ENCODE measurements at places on chromosomes 12 and 14. TPM values are rescaled to one million over a fixed set of nuclear protein-coding genes. Genes with fewer than 3 reads are reported as not detected.
A peak's percentile ranks its signal among the peaks of the same experiment; 100 is the strongest.

GRCh38 chr14:91841065-91841464 lies 26.3 kb downstream of the TC2N start:
- DNase-seq: no peak

DNA sequence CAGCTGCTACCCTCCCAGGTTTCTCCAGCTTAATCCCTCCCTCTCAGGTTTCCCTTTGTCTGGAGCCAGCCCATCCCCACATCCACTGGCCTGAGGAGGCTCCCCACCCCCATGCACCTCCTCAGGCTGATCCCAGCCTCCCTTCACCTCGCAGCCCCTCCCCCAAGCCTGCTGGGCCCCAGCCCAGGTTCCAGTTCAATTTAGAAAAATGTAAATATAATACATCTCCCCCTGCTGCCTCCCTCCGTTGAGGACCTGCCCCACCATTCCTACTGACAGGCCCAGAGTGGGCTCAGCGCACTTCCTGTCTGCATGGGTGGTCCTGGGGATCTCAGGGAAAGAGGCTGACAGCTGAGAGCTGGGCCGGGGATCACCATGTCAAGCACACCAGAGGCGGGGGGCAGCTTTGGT lies 155.8 kb downstream of the NTF3 start:
- peak; percentile 36 for DNase-seq

MIP gene
- total RNA-seq: not detected

GRCh38 chr12:118330421-118331018 lies 42.2 kb downstream of the TAOK3 start:
- no peak for DNase-seq

LRTM2 gene
- total RNA-seq: not detected

DNA sequence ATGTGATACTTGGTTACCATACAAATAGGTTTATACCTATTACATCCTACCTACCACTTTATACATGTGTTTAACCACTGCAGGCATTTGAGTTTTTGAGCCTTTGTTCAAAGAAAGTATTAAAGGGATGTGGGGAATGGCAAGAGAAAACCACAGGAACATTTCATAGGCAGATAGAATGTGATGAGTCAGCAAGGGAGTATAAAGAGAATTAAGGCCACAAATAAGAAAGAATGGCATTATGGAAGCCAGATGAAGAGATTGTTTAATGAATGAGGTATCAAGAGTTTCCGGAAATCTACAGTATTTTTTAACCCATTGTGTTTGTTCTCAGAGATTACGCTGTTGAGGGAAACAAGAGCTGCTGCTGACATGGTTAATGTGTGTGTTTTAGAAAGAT lies 66.9 kb downstream of the METTL25 start:
- DNase-seq: no peak

- no peak for DNase-seq
Observed at GRCh38 chr12:124820199-124820598, 43.5 kb downstream of the SCARB1 start.

BEGAIN gene
- total RNA-seq: not detected

DNA sequence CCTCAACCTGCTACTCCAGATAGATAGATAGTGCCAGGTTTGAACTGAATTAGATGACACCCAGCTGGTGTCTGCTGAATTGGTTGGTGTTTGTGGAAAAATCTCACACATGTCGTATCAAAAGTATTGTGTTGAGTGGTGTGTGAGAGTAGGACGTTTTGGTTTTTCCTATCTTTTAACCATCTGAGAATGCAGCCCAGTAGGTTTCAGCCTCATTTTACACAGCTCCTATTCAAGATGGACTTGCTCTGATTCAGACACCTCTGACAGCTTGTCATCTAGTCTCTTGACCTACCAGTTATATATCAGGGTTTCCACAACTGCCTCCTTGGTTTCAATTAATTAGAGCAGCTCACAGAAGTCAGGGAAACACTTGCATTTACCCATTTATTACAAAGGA lies 254.4 kb downstream of the KTN1 start:
- DNase-seq: no peak

HHIPL1 gene
- 0.45 TPM for total RNA-seq

DNA sequence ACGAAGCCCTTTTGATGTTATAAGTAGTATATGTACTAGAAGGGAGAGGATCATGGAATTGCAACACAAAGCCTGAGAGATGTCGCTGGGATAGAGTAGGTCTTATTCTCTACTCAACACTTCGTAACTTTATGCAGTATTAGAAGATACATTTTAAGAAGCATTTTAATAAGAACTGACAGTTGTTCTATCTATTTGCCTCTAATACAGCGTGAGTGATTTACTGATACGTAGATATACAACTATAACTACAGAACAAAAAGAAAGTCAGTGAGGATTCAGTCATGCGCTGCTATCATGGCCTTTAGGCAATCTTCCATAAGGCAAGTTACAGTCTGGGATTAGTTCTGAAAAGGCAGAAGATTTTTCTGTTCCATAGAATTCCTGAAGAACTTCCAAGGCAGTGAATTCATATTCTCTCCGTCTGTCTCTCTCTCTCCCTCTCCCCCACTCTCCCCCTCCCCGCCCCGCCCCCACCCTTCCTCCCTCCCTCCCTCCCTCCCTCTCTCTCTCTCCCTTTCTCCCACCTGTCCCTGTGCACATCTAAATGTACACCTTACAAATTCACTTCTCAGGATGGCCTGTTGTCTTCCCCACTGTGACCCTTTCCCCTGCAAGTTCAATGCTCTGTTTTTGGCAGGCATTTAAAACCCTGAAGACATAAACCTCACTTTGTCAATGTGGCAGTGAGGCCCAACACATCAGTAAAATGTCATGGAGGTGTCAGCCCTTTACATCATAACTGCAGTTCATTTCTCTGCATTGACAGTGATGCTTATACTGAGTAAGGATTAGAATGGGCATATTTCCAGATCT lies 470.6 kb downstream of the EGLN3 start:
- DNase-seq: no peak

SMCO2 gene
- not detected for total RNA-seq

DNA sequence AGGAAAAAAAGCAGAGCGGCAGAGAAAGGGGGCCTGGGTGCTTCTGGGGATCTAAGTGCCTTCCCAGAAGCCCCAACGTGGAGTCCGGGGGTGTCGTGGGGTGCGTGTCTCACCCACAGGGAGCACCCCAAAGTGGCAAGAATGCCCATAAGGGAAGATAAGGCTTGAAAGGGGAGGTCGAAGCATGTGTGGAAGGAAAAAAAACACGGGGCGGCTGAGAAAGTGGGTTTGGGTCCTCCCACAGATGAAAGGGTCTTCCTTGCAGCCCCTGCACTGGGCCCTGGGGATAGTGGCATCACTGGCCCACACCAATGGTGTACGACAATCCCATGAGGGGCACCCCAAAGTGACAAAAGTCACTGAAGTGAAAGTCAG lies 275.5 kb downstream of the ALG10 start:
- no peak for DNase-seq

GRCh38 chr12:91922139-91922538 lies 223.5 kb downstream of the BTG1 start:
- no peak for DNase-seq

DNA sequence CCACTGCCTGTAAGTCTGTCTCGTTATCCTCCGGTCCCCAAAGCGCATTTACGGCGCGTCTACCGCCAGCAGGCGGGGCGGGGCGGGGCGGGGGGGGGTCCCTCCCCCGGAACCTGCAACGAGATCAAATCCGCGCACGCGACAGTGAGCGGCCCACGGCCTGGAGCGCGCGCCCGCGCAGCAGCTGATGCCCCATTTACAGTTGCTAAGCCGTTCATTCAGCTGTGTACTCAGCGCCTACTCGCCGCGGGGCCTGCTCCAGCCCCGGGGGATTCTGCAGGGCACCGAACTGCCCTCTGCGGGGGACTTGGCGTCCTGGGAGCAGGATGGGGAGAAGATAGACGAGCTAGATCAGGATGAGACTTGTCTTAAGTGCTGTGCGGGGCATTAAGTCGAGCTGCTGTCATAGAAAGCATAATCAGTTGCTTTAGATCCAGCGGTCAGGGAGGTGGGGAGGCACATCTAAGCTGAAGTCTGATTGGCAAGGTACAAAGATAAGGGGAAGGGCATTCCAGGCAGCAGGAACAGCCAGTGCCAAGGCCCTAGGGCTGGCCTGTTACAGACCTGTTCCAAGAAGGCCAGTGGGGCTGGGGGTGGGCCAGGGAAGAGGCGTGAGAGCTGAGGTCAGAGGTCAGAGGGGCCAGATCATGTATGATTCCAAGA lies 1.4 kb upstream of the CCDC85C start:
- peak; percentile 74 for DNase-seq
